Stimulated activated CD4-positive, alpha-beta T cell treated with anti-CD3 and anti-CD28 coated beads, Interleukin-1b, Interleukin-23, amount 100 ng/mL, for 1 hour (primary cell): ENCODE measurements at places on chromosomes 5 and 9.
A peak's percentile ranks its signal among the peaks of the same experiment; 100 is the strongest.

DNA sequence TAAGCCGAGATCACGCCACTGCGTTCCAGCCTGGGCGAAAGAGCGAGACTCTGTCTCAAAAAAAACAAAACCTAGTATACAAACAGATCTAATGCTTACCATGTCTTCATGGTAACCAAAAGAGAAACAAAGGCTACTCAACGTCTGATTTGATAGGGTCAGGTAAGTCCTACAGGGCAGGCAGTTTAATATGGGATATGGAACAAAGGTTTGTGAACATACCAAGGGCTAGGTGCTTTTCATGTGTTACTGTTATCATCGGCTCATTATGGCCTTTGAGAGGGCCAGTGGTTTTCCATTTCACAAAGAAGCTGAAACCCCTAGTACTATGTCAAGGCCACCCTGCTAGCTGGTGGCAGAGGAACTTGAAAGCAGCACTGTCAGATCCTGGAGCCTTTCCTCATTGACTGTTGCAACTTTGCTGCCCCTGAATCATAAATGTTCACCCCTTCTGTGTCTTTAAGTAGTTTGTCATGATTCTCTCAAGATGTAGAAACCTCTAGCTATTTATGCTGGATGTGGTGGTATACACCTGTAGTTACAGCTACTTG is 5.1 kb downstream of the IQGAP2 start:
- no peak for DNase-seq

GRCh38 chr9:96856363-96857286 is 2.3 kb upstream of the ZNF782 start:
- DNase-seq = peak; percentile 41

- no peak for DNase-seq
Measured at GRCh38 chr9:79325501-79325900, 246.3 kb upstream of the TLE4 start.

DNA sequence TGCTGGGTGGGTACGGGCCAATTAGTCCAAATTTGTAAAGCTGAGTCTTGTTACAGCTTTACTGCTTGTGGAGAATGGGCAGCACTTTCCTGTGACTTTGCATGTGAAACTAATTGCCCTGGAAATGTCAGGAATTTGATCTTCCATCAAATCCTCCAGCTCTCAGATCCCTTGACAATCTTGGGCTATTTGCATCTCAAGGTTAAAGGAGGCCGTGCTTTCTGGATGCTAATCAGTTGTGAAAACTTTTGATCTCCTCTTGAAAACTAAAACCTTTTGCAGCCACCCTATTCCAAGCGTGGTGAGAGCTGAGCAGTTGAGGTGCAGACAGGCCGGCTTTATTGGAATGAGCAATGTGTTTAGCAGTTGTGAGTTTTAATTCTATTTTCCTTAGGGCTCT is 68.0 kb upstream of the CLINT1 start:
- no peak for DNase-seq

DNA sequence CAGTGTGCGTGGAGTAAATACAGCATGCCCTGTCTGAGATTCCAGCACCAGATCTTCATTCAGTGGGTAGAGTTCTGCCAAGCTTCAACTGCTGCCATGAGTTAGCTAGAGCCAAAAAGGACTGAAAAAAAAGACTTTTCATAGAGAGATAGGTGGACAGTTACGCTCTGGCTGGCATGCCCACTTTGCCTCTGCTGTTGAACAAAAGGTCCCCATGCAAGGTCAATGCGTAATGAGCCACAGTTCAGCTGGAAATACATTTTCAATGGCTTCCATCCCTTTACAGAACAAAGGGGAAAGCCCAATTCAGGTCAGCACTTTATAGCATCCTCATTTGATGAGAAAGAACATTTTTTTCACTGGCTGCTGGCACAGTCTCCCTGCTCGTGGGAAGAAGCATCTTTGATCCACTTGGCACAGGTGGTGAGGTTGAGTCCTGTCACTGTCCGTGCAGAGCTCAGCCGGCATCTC is 86.9 kb upstream of the ERCC6L2 start:
- DNase-seq = no peak

- DNase-seq = no peak
Measured at GRCh38 chr5:173456181-173456580, 128.0 kb upstream of the STC2 start.

DNA sequence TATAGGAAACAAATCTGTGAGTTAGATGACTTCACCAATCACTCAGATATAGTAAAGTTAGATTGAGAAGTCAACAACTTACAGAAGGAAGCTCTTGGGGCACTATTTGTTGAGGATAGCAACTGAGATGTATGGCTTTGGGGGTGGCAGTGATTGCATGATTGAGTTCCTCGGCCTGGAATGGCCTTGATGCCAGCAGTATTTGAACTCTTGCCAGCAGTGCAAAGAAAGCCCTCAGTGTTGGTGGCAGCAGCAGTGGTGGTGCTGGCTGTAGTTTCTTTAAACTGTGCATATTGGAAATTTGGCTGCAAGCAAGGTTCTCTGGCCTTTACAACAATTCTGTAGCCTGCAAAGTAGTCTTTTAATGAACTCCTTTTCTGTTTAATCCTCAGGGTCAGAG is 41.4 kb upstream of the PJA2 start:
- DNase-seq = no peak

GRCh38 chr5:119515192-119515591 is 62.9 kb downstream of the HSD17B4 start:
- DNase-seq = no peak

- no peak for DNase-seq
Measured at GRCh38 chr5:88145611-88146467, 122.8 kb downstream of the TMEM161B start.

- DNase-seq = no peak
Measured at GRCh38 chr5:176178789-176179188, 59.4 kb upstream of the SIMC1 start.

DNA sequence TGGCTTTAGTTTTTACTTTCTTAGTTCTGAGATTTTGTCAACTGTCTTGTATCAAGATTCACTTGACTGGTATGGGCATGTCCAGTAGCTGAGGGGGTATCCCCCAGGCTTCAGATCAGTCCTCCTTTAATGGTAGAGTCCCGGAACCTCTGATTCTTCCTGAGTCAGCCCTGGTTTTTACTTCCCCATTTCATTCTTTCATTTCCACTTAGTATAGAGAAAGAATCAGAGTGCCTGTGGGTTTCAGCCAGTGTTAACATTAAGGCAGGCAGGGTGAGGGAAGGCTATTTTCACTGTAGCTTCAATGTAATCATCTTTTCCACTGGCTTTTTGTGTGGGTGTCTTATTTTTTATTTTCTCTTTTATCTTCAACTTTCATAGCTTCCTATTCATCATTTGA is 8.3 kb upstream of the COMMD10 start:
- DNase-seq = no peak

DNA sequence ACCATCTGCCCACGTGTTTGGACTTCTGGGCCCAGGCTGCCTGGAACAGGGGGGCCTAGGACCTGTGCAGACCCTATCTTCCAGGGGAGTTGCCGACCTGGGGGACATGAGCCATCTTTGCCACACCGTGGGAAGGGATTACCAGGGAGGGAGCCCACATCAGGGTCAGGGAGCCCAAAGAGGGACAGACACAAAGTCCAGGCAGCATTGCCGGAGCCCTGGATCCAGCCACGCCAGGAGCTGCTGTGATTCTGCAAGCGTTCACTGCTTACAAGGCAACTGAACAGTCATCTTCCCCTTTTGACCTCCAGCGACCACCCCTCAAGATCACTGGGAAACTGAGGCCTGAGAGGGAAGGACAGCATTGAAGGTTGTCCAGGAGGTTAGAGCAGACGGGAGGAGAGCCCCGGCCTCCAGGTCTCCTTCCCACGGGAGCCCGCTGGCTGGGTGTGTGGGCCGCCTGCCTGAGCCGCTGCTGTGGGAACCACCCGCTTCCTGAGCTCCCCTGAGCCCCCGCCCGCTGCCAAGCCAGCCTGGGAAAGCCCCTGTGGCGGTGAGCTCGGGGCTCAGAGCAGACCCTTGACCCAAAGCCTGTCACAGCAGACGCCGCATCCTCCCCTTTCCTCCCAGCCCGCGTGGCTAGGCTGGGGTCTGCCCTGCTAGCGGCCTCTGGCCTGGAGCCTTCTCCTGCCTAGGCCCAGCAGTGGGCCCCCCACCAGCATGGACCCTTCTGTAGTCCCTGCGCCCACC is 17.1 kb upstream of the NOTCH1 start:
- no peak for DNase-seq

- peak; percentile 33 for DNase-seq
Measured at GRCh38 chr5:72018143-72018803, 89.0 kb upstream of the MAP1B start.

DNA sequence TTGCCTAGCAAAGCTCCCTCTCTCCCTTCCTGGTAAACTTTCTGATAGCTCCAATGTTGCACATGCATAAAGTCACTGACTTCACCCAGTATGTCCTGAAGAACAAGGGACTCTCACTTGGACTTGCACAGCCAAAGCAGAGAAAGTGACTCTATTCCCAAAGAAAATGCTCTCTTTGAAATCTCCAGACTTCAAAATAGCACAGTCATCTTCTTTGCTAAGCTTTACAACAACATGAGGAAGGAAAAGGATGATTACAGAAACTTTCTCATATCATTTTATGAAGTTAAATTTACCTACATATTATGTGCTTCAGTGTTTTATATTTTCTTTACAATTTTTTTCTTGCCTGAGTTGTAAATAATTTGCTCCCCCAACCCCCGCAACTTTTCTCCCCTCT is 264.6 kb downstream of the PJA2 start:
- no peak for DNase-seq

GRCh38 chr5:178590924-178591423 is 781 bp upstream of the COL23A1 start:
- DNase-seq = no peak

DNA sequence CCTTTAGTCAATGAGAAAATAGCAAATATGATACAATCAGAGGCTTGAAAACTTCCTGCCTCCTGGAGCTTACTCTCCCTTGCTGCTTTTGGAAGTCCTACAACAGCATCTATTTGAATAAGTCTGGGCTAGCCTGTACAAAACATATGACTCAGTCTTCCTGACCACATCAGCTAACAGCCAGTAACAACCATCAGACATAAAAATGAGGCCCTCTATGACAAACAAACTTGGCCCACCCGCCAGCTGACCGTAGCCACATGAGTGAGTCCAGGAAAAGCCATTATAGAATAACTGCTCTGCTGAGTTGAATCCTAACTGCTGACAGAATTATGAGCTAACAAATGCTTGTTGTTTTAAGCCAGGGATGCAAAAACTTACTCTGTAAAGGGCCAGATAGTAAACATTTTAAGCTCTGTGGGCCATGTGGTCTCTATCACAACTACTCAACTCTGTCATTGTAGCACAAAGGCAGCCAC is 347.6 kb downstream of the PTPRD start:
- DNase-seq = no peak

- DNase-seq = no peak
Measured at GRCh38 chr9:76452839-76453238, 6.1 kb upstream of the GCNT1 start.

DNA sequence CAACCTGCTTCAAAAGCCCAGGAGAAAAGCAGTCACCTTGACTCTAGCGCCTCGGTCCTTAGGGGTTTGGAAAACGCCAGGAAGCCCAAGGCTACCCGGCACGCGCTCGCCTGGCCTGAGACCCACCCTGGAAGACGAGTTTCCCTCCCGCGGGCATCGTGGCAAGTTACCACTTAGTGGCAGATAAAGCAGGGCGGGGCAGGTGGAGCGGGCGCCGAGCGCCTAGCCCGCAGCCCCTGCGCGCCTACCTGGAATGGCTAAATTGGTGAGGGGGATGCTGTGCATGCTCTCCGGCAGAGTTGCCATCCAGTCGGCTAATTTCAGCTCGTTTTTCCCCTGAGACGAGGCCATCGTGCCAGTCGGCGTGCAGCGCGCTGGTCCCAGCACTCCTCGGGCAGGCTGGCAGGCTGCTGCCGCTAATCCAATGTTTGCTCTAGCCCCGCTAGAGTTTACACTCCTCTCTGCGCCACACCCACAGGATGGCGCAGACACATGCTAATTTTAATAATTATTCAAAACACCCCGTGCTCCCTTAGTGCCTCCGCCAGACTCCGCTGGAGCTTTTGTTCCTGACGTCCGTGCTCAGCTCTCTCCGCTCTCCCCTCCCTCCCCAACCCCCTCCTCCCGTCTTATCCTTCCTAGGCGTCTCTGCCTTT is at the start of gene PLCXD3:
Gene PLCXD3 (minus strand): TSS at position 426 of the 656 bp plus-strand sequence. CDS start 75 bp downstream, at position 351.
- DNase-seq = no peak

GRCh38 chr9:122155796-122156195 is 3.8 kb downstream of the NDUFA8 start:
- no peak for DNase-seq
